Stimulated activated CD4-positive, alpha-beta T cell treated with anti-CD3 and anti-CD28 coated beads, Interleukin-15, amount 100 ng/mL, for 48 hours (primary cell): ENCODE measurements at places on chromosomes 12 and 14.

- no peak for DNase-seq
Observed at GRCh38 chr12:19026034-19026433, 103.5 kb upstream of the PLEKHA5 start.

DNA sequence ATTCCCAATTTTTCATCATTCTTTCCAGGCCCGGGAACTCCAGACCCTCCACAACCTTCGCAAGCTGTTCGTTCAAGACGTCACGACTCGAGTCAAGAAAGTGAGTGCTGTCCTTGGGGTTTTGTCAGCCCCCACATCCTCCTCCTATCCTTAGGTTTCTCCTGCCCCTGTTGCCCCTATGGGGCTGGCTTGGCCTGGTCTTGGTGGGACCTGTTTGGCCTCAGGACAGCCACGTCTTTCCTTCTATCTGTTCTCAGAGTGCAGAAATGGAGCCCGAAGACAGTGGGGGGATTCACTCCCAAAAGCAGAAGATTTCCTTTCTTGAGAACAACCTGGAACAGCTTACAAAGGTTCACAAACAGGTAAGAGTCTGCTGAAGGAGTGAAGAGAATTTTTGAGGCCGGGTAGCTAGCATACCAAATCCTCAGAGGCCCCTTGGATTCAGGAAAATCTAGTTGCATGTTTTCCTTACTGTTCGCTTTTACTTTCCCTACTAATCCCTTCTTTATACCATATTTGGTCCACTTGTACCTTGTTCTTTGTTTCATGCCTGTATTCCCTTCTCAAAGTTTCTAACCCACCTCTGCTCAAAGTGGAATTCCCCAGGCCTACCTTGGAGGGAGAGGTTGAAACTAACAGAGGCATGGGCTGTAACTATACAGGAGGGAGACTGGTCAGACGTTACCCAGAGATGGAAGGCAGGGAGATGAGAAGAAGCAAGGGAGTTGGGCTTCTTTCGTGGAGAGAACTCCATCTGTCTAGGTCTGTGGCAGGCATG, 12.8 kb upstream of the PIP4K2C start:
- no peak for DNase-seq

GRCh38 chr14:95495538-95496025, 20.9 kb downstream of the SYNE3 start:
- DNase-seq = no peak

- no peak for DNase-seq
Observed at GRCh38 chr12:3647504-3647903, 105.4 kb downstream of the CRACR2A start.

DNA sequence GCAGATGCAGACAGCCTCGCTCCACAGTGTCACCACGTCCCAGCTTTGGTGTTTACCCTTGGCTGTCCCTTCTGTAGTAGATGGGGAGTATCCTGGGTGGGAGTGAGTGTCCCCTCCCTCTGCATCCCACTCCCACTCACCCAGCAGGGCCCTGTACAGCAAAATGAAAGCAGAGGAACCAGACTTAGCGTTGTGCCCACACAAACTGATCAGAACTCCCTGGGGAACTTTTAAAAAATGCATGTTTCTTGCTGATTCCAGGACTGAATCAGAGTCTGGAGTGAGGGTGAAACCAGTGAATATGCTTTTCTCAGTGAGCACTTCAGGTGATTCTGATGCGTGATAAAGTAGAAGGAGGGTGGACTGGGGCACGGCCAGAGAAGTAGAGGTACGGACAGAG, 2.9 kb downstream of the ACVRL1 start:
- DNase-seq = no peak
